Neural progenitor cell (in vitro differentiated cells): ENCODE measurements at places on chromosomes 11 and 22. TPM values are rescaled to one million over a fixed set of nuclear protein-coding genes. Genes with fewer than 3 reads are reported as not detected.

Gene PTGDR2
- 0.06 TPM in 1 of 2 replicates, not detected in the other for total RNA-seq

Gene GDPD4
- not detected in 2 replicates for total RNA-seq

Gene TRIM6
- total RNA-seq, result 7.1 and 7.4 TPM in 2 replicates

Gene JHY
- total RNA-seq, result 0.69 and 1.4 TPM in 2 replicates

Gene PKNOX2
- 4.3 and 7.2 TPM in 2 replicates for total RNA-seq

Gene TCN1
- total RNA-seq, result not detected in 2 replicates

DNA sequence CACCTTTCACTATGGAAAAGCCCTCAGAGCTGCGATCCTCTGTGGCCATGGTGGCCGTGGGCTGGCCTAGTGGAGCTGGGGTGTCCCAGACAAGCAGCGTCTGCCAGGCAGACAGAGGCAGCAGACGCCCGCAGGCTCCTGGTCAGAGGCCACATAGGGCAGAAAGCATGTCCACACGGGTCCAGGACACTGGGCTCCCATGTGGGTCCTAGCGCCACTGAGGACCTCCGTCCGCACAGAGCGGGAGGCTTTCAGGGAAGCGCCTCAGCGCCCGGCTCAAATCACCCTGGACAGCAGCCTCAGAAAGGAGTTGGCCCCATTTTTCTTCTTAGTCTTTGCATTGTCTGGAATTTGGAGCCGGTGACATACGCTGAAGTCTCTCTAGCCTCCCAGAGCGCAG is 389.7 kb downstream of the BRD1 start:
- DNase-seq, result no peak

- no peak for DNase-seq
Observed at GRCh38 chr22:36803358-36803757, 13.5 kb downstream of the PVALB start.

- DNase-seq, result no peak
Observed at GRCh38 chr22:28351476-28351875, 328.2 kb downstream of the TTC28 start.

GRCh38 chr11:9076661-9077060 is 14.7 kb downstream of the SCUBE2 start:
- no peak for DNase-seq

DNA sequence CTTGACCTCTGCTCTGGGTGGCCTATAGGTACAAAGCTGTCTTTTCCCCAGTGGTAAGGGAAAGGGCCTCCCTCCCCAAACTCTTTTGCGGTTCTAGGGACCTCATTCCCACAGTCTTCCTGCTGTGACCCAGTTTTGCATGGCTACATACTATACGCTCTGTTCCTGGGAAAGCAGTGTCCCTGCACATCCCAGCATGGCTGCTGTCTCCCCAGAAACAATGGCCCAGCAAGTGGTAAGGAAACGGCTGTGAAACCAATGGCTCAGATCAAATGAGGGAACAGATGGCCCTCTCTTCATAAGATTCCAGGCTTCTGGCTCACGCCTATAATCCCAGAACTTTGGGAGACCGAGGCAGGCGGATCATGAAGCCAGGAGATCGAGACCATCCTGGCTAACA is 41.1 kb downstream of the RPL27A start:
- DNase-seq, result peak; percentile 50
